HFFc6 (cell line): ENCODE measurements at places on chromosomes 1 and 21. TPM values are rescaled to one million over a fixed set of nuclear protein-coding genes. Genes with fewer than 3 reads are reported as not detected.

The SPRR3 gene
- total RNA-seq: not detected in 3 replicates

The TRAF3IP3 gene
- 0.29 TPM in 1 of 3 replicates, not detected in the others for total RNA-seq

The ICOSLG gene
- total RNA-seq: 0.12 to 0.40 TPM (median 0.36 TPM) in 3 replicates

The RPTN gene
- not detected in 3 replicates for total RNA-seq

The ACBD3 gene
- total RNA-seq: 63.9 to 68.9 TPM (median 66.0 TPM) in 3 replicates

The BEND5 gene
- total RNA-seq: not detected in 3 replicates
